ENCODE measurements at places on chromosomes 2 and 18.

- no peak for DNase-seq
Measured at GRCh38 chr2:110994250-110994961, 126.3 kb upstream of the BCL2L11 start.

GRCh38 chr2:171319164-171319810, 114.5 kb downstream of the METTL8 start:
- no peak for DNase-seq

GRCh38 chr2:3442185-3442584, 62.7 kb downstream of the TRAPPC12 start:
- no peak for DNase-seq

DNA sequence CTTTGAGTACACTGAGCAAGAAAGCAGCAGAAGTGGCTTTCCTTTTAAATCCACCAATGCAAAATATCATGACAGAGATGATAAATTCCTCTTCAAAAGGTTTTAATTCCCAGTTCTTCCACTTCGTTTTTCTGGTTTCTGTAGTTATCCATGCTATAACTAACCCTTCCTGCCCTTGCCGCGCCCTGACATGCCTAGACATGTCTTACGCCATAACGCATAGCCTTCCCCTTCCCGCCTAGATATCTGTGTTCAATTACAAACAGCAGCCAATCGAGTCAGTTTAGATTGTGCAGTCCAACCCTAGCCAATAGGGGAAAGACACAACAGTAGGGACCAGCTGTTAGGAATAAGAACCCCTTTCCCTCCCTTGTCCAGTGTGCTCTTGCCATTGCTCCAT, 16.1 kb downstream of the PRPF40A start:
- no peak for DNase-seq

GRCh38 chr2:66790651-66791181, 355.8 kb downstream of the MEIS1 start:
- no peak for DNase-seq

GRCh38 chr2:52810460-52810859, 957.1 kb upstream of the CHAC2 start:
- DNase-seq = no peak

DNA sequence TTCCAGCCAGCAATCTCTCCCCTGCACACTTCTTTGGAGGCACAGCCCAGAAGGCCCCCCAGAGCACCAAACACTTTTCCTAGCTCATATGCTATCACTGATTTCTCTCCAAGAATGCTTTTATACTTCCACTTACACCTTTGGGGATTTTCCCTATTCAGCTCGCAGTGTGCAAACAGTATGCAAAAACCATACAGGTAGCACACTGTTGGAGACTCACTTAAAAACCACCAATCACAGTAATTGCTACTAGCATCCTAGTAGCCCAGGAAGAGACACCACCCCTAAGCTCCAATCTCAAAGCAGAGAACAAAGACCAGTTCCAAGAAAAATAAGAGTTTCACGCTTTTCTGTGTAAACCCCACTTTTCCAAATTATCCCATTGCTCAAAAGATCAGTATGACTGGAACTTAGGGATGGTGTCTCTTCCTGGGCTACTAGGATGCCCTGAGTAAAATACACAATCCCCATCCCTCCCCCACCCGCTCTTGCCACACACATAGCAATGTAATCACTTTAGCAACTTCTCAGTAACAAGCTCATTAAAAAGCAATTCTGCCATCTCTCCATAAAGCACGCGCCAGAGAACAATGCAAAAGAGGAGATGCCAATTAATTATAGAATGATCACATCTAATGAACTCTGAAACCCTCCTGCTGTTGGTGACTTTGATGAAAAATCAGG, 43.0 kb downstream of the KLF7 start:
- no peak for DNase-seq

GRCh38 chr2:30188292-30188691, 41.5 kb downstream of the YPEL5 start:
- no peak for DNase-seq

DNA sequence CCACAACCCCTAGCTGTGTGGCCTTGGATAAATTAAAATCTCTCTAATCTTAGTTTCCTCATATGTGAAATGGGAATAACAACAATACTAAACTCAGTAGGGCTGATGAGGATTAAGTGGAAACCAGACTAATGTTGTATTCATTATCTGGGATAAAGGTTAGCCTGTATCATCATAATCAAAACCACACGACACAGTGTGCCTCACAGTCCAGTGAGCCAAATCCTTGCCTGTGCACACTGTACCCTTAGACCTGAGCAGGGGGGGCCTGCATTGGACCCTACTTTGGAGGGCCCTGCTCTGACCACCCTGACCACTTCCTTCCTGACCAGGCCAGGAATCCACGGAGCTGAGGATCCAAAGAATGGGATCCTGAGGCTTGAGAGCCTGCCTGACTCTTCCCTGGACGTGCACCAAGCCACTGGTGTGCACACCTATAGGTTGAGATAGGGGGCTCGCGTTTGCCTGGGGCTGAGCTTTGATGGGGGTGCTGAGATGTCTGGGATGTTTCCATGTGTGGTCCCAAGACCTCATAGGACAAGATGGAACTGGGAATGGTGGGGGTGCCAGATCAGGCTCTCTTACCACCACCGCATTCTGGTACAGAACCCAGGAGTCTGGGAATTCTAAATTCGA, 69.7 kb downstream of the TGOLN2 start:
- no peak for DNase-seq

- DNase-seq = no peak
Measured at GRCh38 chr18:5198311-5198710, 1.3 kb upstream of the AKAIN1 start.

GRCh38 chr2:160909781-160910242, 250.4 kb upstream of the TANK start:
- DNase-seq = no peak

DNA sequence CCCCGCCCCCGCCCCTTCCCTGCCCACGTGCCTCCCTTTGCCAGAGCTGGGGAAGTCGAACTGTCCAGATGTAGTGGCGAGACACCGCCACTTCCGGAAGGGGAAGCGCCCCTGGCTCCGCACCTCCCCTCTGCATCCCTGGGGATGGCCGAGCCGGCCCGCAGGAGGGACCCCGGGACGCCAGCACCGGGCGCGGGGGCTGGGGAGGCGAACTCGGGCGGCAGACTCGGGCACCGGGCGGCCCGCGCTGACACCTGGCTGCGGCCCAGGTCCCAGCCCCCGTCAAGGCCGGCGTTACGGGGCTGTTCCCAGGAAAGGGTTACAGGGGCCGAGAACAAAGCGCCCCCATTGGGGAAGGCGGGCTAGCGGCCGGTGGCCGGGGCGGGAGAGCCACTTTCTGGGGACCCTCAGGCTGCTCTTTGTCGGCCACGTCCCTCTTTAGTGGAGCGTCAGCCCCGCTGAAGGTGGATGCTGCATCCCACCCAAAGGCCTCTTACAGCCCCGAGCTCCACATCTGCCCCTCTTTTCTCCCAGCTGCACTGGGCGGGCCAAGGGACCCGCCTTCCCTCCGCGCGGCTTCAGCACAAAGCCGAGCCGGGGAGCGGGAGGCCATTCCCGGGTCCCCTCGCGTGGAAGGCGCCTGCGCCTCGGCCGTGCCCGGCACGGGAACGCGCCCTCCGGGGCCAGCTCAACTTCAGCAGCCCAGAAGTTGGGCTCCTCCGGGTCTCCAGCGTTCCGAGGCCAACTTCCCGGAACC, 1.3 kb downstream of the SDC1 start:
- peak; percentile 64 for DNase-seq

GRCh38 chr2:118979152-118979861, 37.3 kb downstream of the MARCO start:
- DNase-seq = no peak

- DNase-seq = no peak
Measured at GRCh38 chr2:158729873-158730620, 65.1 kb upstream of the DAPL1 start.

GRCh38 chr18:26648509-26649192, 100.3 kb upstream of the KCTD1 start:
- DNase-seq = no peak

- no peak for DNase-seq
Measured at GRCh38 chr2:231671270-231672050, 36.9 kb upstream of the PTMA start.

DNA sequence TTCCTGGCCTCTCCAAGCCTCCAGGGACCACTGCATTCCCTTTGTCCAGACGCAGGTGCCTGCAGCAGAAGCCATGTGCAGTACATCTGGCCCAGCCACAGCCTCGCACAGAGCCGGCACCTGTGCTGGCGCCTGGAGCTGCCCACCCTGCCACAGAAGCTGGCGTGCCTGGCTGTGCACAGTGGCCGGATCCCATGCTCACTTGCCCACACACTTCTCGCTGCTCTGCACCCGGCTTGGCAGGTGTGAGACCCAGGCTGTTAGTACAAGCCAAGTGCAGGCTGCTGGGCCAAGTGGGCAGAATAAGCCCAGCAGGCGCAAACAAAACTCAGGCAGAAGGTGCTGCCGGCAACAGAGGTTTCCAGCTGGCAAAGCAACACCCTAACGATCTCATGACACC, 124.5 kb upstream of the CCDC150 start:
- no peak for DNase-seq

DNA sequence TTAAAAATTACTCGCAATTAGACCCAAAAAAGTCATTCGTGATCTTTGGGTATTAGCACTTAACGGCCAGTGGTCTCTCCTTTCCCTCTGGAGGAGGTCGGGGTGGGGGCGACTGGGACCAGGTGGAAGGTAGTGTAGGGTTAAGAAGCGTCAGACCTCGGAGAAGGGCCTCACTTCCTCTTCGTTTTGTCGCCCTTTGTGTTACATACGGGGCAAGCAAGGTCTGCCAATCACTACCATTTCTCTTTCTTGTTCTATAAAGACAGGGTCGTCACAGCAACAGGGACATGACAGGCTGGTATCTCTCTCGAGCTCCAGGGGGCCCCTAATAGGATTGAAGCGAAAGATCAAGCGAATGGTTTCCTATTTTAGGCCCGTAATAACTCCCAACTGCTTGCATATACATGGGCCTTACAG, 136.6 kb downstream of the INSIG2 start:
- no peak for DNase-seq

Measured in sciatic nerve (tissue), 2 donors.